ENCODE measurements at places on chromosomes 2 and 18.

DNA sequence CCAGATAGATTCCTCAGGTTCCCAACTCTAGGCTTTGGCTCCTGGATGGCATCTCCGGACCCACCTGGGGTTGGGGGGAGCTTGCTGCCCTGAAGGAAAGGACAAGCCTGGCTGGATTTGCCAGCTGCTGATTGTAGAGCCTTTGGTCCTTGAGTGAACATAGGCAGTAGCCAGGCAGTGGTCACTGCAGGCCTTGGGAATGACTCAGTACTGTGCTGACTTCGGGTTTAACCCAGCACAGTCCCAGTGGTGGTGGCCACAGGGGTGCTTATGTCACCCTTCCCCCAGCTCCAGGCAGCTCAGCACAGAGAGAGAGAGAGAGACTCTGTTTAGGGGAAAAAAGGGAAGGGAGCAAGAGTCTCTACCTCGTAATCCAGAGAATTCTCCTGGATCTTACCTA is 27.7 kb upstream of the ACTR2 start:
- H3K36me3 ChIP-seq = no peaks in the 10 kb centered on the region
- H3K4me1 ChIP-seq = no peaks in the 10 kb centered on the region
- no peaks in the 10 kb centered on the region for H3K27me3 ChIP-seq
- DNase-seq = no peak
- H3K27ac ChIP-seq = no peak overlapping the region
- H3K4me3 ChIP-seq = no peak overlapping the region

GRCh38 chr2:63364866-63365265 is 223.4 kb downstream of the WDPCP start:
- no peak overlapping the region for H3K27ac ChIP-seq
- no peaks in the 10 kb centered on the region for H3K36me3 ChIP-seq
- no peak for DNase-seq
- H3K4me3 ChIP-seq = no peak overlapping the region
- no peaks in the 10 kb centered on the region for H3K27me3 ChIP-seq

GRCh38 chr2:85308896-85309555 is 18.8 kb downstream of the TGOLN2 start:
- peaks cover 8% of the 10 kb centered on the region for H3K4me1 ChIP-seq
- no peak overlapping the region for H3K4me3 ChIP-seq
- DNase-seq = no peak
- H3K27ac ChIP-seq = no peak overlapping the region
- peaks cover 59% of the 10 kb centered on the region for H3K36me3 ChIP-seq
- H3K27me3 ChIP-seq = no peaks in the 10 kb centered on the region

DNA sequence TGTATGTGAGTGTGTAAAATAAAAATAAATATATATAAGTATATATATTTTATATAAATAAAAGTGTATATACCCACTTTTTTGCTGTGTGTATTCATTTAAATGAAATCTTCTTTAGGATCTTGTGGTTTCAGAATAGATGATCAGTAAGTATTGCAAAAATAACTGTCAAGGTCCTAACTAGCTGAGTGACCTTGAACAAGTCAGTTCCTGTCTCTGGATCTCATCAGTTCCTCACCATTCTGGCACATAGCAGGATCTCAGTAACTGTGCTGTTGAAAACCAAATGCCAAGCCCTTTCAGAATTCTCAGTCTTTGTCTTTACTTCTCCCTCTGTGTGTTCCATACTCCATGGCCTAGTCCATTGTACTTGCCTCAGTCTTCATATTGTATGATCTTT is 115.3 kb upstream of the CXCR4 start:
- no peak overlapping the region for H3K27ac ChIP-seq
- peaks cover under 1% of the 10 kb centered on the region for H3K4me1 ChIP-seq
- DNase-seq = no peak
- no peaks in the 10 kb centered on the region for H3K27me3 ChIP-seq
- H3K36me3 ChIP-seq = no peaks in the 10 kb centered on the region
- H3K4me3 ChIP-seq = no peak overlapping the region

- H3K4me1 ChIP-seq = peaks cover 3% of the 10 kb centered on the region
- H3K27ac ChIP-seq = no peak overlapping the region
- H3K27me3 ChIP-seq = no peaks in the 10 kb centered on the region
- no peak for DNase-seq
- H3K4me3 ChIP-seq = no peak overlapping the region
- H3K36me3 ChIP-seq = no peaks in the 10 kb centered on the region
Measured at GRCh38 chr2:160356485-160356884, 137.1 kb downstream of the RBMS1 start.

DNA sequence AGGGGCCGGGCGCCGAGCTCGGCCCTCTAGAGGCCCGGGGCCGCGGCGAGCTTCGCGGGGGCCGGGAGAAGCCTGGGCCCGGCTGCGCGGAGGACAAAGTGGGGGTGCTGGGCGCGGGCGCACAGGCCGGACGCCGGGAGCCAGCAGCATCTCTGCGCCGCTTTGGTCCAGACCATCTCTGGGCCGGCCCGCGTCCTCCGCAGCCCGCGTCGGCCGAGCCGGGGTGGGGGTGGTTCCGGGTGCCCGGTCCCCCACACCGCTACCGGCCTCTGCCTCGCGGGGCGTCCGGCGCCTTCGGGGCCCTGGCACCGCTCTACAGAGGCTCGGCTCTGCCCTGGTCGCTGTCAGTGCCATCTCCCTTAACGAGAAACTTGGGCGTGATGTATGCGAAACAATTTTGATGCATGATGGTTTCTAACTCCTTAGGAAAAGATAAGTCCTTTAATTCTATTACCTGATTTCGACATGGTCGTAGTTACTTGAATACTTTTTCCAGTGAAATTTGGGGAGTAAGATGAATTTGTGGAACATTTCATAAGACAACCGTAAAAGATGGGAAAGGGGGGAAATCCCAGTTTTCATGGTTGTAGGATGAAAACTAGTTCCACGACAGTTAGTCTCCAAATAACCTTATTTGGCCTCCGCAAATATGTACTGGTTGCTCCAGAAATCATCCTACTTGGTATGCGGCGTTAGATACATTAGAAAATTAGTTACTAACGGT is 562 bp downstream of the TWSG1 start:
- no peaks in the 10 kb centered on the region for H3K27me3 ChIP-seq
- no peak for DNase-seq
- no peaks in the 10 kb centered on the region for H3K36me3 ChIP-seq
- H3K4me3 ChIP-seq = peak overlapping the region; percentile 57

DNA sequence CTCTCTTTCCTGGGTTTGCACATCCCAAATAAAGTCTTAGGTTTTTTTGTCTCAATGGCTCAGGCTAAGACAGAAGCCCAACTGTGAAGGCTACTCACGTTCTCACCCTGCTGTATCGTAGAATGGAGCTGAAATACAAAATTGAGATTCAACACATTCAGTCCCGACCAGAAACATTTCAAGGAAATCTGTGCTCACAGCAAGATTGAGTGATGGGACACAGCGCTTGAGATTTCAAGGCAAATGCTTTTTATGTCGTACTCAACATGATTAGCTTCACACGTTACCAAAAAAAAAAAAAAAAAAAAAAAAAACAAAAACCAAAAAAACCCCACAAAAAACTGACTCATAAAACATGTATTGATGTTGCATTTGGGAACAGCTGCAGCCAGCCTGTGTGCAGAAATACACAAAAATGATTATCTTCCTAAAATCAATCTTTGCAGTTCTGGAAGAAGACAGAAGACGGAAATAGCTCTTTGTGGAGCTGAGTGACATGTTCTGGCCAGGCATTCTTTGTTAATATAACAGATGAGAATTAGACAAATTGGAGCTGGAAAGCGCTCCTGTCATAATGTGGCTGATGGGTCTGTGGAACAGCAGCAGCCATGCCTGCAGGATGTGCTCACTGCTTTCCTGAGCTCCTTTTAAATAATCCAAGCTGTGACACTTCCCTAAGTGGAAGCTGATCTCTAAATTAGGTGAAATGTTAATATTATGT is 453.2 kb downstream of the LPIN1 start:
- no peaks in the 10 kb centered on the region for H3K36me3 ChIP-seq
- H3K4me3 ChIP-seq = no peak overlapping the region
- no peaks in the 10 kb centered on the region for H3K4me1 ChIP-seq
- no peak overlapping the region for H3K27ac ChIP-seq

- peaks cover 9% of the 10 kb centered on the region for H3K4me1 ChIP-seq
- no peak overlapping the region for H3K4me3 ChIP-seq
- H3K36me3 ChIP-seq = no peaks in the 10 kb centered on the region
- DNase-seq = no peak
- no peak overlapping the region for H3K27ac ChIP-seq
Measured at GRCh38 chr2:15116830-15117229, 444.3 kb downstream of the NBAS start.

- DNase-seq = no peak
- no peaks in the 10 kb centered on the region for H3K27me3 ChIP-seq
- H3K4me1 ChIP-seq = peaks cover 3% of the 10 kb centered on the region
- H3K4me3 ChIP-seq = no peak overlapping the region
- no peak overlapping the region for H3K27ac ChIP-seq
Measured at GRCh38 chr2:205366336-205367060, 315.8 kb upstream of the NRP2 start.

DNA sequence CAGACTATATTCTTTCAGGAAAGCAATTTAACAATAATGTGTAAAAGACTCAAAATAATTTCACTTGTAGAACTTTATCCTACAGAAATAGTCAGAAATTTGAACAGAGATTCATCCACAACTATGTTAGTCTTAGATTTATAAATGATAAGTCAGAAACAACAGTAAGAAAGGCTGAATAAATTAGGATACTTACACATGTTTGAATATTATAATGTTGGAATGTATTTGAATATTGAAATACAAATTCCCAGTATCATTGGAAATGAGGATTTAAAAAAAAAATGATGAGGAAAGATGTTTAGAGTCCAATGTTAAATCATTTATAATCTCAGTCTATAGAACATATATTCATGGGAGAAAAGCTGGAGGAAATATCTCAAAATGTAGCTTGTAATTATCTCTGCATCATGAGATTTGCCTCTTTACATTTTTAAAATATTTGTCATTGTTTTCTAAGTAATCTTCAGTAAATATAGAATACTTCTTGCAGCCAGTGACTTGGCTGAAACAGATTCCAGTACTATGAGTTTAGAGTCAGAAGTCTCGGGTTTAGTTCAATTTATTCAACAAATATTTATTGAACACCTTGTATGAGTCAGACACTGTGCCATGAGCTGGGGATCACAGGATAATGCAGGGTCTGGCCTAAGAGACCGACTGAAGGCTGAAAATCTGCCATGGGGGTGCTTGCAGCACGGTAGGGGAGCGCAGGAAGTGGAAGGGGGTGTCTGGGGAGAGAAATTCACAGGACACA is 32.3 kb downstream of the CXCR4 start:
- H3K4me1 ChIP-seq = no peaks in the 10 kb centered on the region
- no peaks in the 10 kb centered on the region for H3K36me3 ChIP-seq
- no peak for DNase-seq
- no peak overlapping the region for H3K27ac ChIP-seq

DNA sequence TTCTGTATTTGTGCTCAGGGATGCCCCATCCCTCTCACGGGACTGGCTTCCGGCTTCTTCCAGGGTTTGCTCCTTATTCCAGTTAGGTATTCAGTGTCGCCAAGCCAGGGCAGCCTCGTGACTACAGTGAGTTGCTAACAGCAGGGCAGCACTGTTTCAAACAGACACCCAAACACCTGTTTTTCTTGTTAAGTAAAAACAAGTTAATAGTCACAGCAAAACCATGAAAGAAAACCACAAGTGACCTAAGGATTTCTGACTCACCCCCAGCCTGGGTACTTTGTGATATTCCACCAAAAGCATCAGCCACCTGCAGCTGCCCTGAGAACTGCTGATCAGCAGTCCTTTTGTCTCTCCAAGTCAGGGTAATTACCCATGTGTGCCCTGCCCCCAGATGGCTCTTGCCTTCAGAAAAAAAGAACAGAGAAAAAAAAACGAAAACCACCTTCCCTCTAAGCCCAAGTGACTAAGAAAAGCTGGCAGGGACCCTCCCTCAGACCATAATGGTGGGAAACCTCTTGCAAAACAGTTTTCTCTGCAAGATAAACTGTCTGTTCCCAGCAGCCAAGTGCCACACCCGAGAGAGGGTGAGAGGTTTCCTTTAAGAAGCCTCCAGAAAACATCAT is 178.2 kb downstream of the ANAPC1 start:
- peak; percentile 79 for DNase-seq
- no peaks in the 10 kb centered on the region for H3K36me3 ChIP-seq

GRCh38 chr2:231221761-231222160 is 23.3 kb downstream of the ARMC9 start:
- no peak overlapping the region for H3K4me3 ChIP-seq
- H3K27ac ChIP-seq = no peak overlapping the region
- no peak for DNase-seq
- H3K36me3 ChIP-seq = no peaks in the 10 kb centered on the region
- H3K4me1 ChIP-seq = no peaks in the 10 kb centered on the region

GRCh38 chr2:200148366-200148765 is 158.1 kb upstream of the SPATS2L start:
- no peak overlapping the region for H3K27ac ChIP-seq
- H3K4me3 ChIP-seq = no peak overlapping the region
- DNase-seq = no peak

DNA sequence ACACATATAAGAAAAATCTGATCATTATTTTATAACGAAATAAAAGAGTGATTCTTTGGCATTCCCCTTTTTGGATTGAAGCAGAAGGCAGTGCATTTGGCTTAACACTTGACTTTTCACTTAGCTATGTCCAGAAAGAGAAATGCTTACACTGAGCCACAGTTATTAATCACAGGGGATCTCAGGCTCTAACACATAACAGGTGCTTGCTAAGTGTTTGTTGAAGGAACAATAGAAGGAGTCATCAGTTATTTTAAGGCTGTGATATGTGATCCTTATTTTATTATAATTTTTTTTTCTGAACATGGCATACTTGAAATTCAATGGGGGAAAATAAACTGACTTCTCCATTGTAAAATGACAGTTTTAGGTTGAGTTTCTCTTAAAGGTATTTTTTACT is 209.5 kb downstream of the UBE2E3 start:
- H3K27ac ChIP-seq = no peak overlapping the region
- H3K27me3 ChIP-seq = no peaks in the 10 kb centered on the region
- H3K4me3 ChIP-seq = no peak overlapping the region
- H3K36me3 ChIP-seq = no peaks in the 10 kb centered on the region
- H3K4me1 ChIP-seq = no peaks in the 10 kb centered on the region
- DNase-seq = no peak

DNA sequence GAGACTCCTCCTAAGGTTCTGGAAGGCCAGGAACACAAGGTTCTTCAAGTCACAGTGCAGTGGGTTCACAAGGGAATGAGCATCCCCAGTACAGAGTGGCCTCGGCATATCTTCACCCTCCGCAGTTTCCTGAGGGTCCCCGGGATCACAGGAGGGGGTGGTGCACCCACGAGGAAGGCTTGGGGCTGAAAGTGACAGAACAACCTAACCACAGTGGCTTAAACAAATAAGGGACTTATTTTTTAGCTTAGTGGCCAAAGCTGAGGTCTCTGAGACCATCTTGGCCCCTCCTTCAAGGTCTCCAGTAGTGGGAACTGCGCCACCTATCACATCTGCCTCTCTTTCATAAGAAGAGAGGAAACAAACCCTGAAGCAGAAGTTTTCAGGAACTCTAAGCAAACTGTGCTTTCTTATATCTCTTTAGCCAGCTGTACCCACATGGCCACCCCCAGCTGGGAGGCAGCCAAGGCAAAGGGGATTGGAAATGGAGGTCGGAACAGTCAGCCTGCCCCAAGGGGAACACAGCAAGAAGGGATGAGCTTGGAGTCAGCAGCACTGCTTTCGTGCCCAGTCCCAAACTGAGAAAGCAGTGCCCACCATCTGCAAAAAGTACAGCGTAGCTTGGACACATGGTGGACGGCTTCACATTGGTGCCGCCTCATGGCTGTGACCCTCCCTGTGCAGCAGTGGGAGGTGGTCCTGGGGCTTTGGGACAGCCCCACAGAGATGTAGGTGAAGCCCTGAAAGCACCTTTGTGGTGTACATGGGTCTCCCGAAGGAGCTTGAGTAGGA is 260.0 kb upstream of the ID2 start:
- no peaks in the 10 kb centered on the region for H3K36me3 ChIP-seq
- DNase-seq = no peak
- no peaks in the 10 kb centered on the region for H3K4me1 ChIP-seq
- no peaks in the 10 kb centered on the region for H3K27me3 ChIP-seq
- H3K4me3 ChIP-seq = no peak overlapping the region
- no peak overlapping the region for H3K27ac ChIP-seq
